ENCODE measurements at places on chromosomes 1 and 21. TPM values are rescaled to one million over a fixed set of nuclear protein-coding genes. Genes with fewer than 3 reads are reported as not detected.

The NHLH1 gene
- 0.07 TPM for total RNA-seq

The RGS7 gene
- not detected for total RNA-seq

The TNFSF4 gene
- total RNA-seq = 0.38 TPM

The RUNX3 gene
- total RNA-seq = 83.8 TPM

The ADAMTS5 gene
- total RNA-seq = not detected

The B3GALNT2 gene
- 9.6 TPM for total RNA-seq

The C8B gene
- total RNA-seq = not detected

The SHISA4 gene
- not detected for total RNA-seq

The PTCH2 gene
- 1.0 TPM for total RNA-seq

The BMP8A gene
- not detected for total RNA-seq

All from activated naive CD4-positive, alpha-beta T cell treated with anti-CD3 and anti-CD28 coated beads for 36 hours (primary cell).